ENCODE measurements at places on chromosomes 13 and 19.

- DNase-seq, result no peak
These were observed 11.8 kb upstream of the RCBTB1 start for GRCh38 chr13:49597043-49597641.

- DNase-seq, result peak; percentile 23
These were observed 942.6 kb upstream of the SLC10A2 start for GRCh38 chr13:104008541-104009435.

GRCh38 chr13:29101409-29101808 lies 281.3 kb downstream of the MTUS2 start:
- no peak for DNase-seq

DNA sequence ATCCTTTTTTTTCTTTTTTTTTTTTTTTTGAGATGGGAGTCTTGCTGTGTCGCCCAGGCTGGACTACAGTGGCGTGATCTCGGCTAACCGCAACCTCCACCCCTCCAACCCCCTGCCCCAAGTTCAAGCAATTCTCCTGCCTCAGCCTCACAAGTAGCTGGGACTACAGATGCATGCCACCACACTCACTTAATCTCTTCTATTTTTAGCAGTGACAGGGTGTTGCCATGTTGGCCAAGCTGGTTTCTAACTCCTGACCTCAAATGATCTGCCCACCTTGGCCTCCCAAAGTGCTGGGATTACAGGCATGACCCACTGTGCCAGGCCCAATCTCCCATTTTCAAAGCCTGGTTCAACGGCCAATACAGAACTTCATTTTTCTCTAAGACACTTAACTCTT lies 9.1 kb downstream of the FOXO1 start:
- no peak for DNase-seq

- no peak for DNase-seq
These were observed 19.1 kb downstream of the ZNF264 start for GRCh38 chr19:57210381-57210780.

DNA sequence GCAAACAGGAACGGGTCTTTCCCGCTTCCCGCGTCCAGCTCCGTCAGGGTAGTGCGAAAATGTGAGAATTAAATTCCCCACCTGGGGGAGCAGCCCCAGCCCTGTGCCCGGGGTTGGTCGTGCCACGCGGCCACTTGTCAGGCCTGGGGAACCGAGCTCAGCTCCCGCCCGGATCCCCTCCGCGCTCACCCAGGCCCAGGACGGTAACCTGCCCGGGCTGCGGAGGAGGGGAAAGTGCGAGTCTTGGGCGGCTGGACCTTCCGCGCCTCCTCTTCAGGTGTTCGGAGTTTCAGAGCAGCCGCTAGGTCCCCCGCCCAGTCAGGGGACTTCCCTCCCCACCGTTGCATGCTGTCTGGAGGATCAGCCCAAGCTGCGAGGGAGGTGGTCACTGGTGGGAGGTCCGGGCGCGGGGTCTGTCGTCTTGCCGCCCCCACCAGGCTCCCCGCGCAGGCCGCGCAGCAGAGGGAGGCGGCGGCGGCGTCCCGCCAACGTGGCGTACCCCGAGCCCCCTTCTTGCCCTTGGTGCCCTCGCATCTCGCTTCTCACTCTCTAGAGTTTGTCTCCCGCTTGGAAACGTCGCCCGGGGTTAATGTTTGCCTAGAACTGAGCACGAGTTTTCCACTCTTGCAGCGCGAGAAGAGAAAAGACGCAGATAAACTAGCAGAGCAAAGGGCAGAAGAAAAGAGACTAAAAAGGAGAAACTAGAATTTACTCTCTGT lies 8.1 kb downstream of the URAD start:
- no peak for DNase-seq

- no peak for DNase-seq
These were observed 6.4 kb upstream of the TMC4 start for GRCh38 chr19:54179262-54179852.

DNA sequence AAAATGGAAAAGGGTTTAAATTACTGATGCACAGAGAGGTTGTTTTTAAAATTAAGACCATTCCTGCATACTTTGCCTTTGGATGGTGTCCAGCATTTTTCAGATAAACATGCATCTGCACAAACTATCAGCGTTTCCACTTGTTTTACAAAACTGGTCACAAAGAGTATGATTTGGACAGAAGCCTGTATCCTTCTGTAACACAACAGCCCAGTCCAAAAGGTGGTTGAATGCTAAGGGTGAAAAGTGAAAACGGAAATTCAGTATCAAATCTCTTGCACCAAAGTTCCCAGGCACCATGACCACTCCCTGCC lies 21.7 kb upstream of the DOCK9 start:
- DNase-seq, result peak; percentile 43

- DNase-seq, result no peak
These were observed 5.4 kb downstream of the MTMR6 start for GRCh38 chr13:25281935-25282332.

DNA sequence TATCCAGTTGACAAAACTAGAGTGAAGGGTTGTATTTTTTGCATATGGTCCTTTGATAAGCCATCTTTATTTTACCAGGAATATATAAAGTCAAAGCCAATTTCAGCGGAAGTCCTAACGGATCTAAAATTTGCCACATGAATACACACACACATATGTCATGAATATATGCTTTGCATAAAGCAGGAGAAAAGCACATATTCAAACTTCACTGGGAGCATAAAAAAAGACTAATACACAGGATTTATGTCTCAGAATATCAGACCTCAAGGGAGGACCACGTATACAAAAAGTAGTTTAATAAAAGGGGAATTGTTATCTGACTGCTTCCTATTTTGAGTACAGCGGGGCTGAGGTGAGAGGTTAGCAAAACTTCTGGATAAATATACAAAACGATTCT lies 308.7 kb downstream of the PCDH9 start:
- DNase-seq, result no peak

DNA sequence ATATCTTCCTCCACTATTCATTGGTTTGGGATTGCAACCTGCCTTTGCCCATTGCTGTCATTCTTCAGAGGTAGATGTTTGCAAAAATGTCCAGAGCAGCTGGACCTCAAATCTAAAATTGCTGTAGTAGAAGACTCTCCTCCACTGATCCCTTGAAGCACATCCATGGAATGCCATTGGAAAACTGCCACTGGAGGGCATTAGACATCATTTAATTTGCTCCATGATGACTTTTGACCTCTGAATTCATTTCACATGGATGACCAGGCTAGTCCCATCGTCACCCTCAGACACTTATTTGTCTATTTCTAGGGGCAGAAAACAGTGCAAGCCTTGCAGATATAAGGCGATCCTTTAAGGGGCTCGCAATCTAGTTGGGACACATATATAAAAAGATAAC lies 33.9 kb upstream of the FLT1 start:
- DNase-seq, result no peak

- no peak for DNase-seq
These were observed 36.7 kb upstream of the DGKH start for GRCh38 chr13:42011601-42012350.

Data from adipocyte (in vitro differentiated cells).